ENCODE measurements at places on chromosomes 7 and 10. TPM values are rescaled to one million over a fixed set of nuclear protein-coding genes. Genes with fewer than 3 reads are reported as not detected.

GRCh38 chr7:122651451-122651850 lies 47.5 kb downstream of the RNF133 start:
- H3K27ac ChIP-seq: no peak overlapping the region
- H3K4me3 ChIP-seq: no peak overlapping the region
- no peaks in the 10 kb centered on the region for H3K36me3 ChIP-seq
- no peaks in the 10 kb centered on the region for H3K27me3 ChIP-seq
- DNase-seq: no peak
- no peaks in the 10 kb centered on the region for H3K4me1 ChIP-seq

Gene MACC1
- 9.8 TPM for total RNA-seq

DNA sequence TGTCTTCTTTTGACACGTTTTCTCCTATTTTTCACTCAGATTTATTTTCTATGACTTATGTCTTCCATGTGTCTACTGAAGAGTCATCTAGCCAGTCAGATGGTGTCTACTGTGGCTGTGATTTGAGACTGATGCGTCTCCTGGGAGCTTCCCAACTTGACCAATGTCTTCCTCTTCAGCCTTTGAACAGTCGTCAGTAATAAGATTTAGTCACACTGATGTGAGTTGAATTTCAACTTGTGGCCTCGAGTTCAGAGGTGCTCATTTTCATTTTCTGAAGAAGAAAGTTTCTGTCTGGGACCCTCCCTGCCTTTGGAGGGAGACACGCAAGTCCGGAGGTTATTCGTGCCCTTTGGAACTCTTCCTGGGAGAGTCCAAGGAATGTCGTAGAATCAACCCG lies 221.9 kb upstream of the INHBA start:
- no peak overlapping the region for H3K4me3 ChIP-seq
- no peak overlapping the region for H3K27ac ChIP-seq
- H3K27me3 ChIP-seq: no peaks in the 10 kb centered on the region
- no peak for DNase-seq
- no peaks in the 10 kb centered on the region for H3K36me3 ChIP-seq
- no peaks in the 10 kb centered on the region for H3K4me1 ChIP-seq

DNA sequence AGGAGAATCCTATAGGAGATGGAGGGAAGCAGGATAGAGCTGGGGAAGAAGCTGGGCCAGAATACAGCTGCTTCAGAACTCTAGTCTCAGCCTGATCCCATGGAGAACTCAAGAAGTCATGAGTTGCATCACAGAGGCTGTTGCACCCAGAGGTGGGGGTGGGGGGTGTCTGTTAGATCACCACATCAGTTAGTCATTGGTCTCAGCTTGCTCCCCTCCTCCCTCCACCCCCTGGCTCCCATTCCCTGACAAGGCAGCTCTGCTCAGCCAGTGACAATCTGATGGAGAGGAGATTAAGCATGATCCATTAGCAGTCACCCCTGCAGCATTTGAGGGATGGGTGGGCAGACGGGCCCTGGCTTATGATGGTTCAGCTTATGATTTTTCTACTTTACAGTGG lies 58.4 kb upstream of the FGL2 start:
- H3K27ac ChIP-seq: no peak overlapping the region
- H3K4me3 ChIP-seq: no peak overlapping the region
- DNase-seq: no peak
- H3K27me3 ChIP-seq: no peaks in the 10 kb centered on the region

DNA sequence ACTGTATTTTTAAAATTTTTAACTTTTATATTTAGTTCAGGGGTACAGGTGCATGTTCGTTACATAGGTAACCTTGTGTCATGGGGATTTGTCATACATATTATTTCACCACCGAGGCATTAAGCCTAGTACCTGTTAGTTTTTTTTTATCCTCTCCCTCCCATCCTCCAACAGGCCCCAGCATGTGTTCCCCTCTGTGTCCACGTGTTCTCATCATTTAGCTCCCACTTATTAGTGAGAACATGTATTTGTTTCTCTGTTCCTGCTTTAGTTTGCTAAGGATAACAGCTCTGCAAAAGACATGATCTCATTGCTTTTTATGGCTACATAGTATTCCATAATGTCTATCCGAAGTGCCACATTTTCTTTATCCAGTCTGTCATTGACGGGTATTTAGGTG lies 22.4 kb upstream of the ITGA8 start:
- H3K36me3 ChIP-seq: no peaks in the 10 kb centered on the region
- H3K27ac ChIP-seq: no peak overlapping the region
- no peak overlapping the region for H3K4me3 ChIP-seq
- H3K4me1 ChIP-seq: no peaks in the 10 kb centered on the region
- peaks cover 3% of the 10 kb centered on the region for H3K27me3 ChIP-seq

DNA sequence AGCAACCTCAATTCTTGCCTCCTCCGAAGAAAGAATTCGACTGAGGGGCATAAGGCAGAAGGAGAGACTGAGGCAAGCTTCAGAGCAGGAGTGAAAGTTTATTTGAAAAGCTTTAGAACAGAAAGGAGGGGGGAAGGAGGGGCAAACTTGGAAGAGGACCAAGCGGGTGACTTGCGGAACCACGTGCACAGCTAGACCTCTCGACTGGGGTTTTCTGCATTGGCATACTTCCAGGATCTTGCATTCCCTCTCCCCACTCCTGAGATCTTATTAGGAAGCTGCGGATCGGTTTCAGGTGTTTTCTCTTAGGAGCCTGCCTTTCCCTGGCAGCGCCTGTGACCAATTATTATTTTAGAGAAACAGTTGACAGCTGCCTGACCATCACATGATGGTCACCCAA lies 20.3 kb upstream of the CPXM2 start:
- peaks cover 3% of the 10 kb centered on the region for H3K27me3 ChIP-seq
- no peak overlapping the region for H3K27ac ChIP-seq
- H3K4me3 ChIP-seq: no peak overlapping the region
- no peak for DNase-seq
- H3K4me1 ChIP-seq: no peaks in the 10 kb centered on the region

- DNase-seq: no peak
- H3K27ac ChIP-seq: no peak overlapping the region
- H3K4me1 ChIP-seq: peaks cover 6% of the 10 kb centered on the region
- no peak overlapping the region for H3K4me3 ChIP-seq
- no peaks in the 10 kb centered on the region for H3K27me3 ChIP-seq
These were observed 174.5 kb upstream of the PPP2R2D start for GRCh38 chr10:131726076-131726880.

Measured in transverse colon (tissue), 4 donors.